H7 (cell line): ENCODE measurements at places on chromosomes 4 and X. TPM values are rescaled to one million over a fixed set of nuclear protein-coding genes. Genes with fewer than 3 reads are reported as not detected.

- peak; percentile 64 for DNase-seq
These were observed at the start of gene SRPX for GRCh38 chrX:38220415-38221390. TSS of gene SRPX (minus strand) at chrX:38220871. CDS start at chrX:38220792, 79 bp downstream.

DNA sequence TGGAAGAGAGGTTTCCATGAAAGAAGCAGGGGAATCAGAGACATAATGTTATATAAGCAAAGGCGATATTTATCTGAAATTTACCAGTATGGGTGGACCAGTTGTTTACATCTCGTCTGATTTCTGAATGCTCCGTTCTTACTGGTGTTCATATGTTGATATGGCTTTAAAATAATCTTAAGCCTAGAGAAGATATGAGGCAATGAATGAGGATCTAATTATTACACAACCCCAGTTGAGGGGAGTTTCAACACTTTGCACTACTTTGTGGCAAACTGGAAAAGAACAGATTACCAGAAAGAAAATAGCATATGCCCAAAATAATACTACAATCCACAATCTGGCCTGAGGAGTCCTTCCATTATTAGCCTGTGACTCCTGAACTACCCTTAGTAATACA is 263.3 kb upstream of the MAGEB2 start:
- DNase-seq, result no peak

DNA sequence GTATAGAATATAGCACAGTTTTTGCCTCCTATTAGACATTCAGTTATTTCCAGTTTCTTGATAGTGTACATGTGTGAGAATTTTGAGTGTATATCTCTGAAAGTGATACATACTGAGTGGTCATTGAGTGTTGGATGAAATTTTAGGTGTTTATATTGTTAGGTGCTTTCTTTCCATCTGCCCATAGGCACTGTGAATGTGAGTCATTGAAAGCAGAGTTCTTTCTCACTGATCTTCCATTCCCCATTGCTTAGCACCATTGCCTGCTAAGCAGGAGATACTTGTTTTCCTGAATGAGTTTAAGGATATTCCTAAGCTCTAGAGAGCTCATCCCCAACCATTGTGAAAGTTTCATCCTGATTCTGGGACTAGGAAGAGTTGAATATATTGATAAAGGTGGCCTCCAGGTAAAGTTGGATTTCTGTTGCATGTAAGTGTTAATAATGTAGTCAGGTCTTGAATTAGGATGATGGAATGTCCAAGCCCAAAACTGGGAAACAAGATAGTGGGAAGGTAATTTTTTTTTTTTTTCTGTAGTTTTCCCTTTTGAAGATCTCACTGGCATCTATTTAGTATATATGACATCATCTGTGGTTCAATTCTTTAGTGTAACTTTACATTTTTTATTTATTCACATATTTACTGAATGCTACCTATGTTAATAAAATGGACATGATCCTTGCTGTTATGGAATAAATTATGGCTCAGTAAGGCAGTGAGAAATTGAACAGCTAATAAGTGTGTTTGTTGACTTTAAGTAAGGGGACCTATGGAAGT is 22.1 kb downstream of the UBE2K start:
- DNase-seq, result no peak

- DNase-seq, result no peak
These were observed 205.9 kb downstream of the CBR4 start for GRCh38 chr4:168804146-168804545.

GRCh38 chr4:157217708-157218107 is 2.8 kb upstream of the GRIA2 start:
- DNase-seq, result no peak

The ITGB1BP2 gene
- total RNA-seq, result 0.66 and 4.2 TPM in 2 replicates

DNA sequence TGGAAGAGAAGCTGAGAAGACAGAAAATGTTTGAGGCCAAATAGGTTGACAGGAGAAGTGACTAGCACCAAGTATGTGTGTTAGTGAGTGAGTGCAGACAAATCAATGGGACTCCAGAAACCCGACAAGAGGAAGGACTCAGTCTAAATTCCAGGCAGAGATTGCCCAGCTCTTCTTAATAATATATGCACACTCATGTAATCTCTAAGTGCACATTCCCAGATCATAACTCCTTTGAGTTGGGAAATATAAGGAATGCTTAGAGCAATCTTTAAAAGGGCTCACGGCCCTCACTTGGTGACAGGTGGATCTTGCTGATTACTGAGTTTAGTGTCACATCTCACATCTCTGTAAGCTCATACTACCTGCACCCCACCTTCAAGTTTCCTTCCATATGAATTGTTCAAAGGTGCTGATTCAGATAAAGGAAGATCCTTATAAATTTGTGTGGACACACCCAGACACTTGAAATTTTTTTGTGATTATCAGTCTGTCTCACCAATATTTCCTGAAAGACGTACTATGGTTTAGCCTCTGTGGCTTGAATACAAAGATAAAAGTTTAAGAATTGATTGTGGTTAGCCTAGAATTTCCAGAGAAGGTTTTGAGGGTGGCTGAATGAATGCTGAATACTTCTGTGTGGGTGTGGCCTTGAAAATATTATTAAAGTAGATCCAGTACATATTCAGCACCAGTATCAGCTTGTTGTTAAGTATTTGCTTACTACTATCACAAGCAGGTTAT is 205.1 kb upstream of the UGT8 start:
- DNase-seq, result no peak
